ENCODE measurements at places on chromosomes 6 and 20. TPM values are rescaled to one million over a fixed set of nuclear protein-coding genes. Genes with fewer than 3 reads are reported as not detected.

The PNLDC1 gene
- not detected for total RNA-seq

The CRIP3 gene
- total RNA-seq: 5.6 TPM

- no peak overlapping the region for H3K4me3 ChIP-seq
- H3K4me1 ChIP-seq: peaks cover 26% of the 10 kb centered on the region
- H3K27me3 ChIP-seq: no peaks in the 10 kb centered on the region
Observed at GRCh38 chr6:3403238-3404173, 53.3 kb downstream of the SLC22A23 start.

DNA sequence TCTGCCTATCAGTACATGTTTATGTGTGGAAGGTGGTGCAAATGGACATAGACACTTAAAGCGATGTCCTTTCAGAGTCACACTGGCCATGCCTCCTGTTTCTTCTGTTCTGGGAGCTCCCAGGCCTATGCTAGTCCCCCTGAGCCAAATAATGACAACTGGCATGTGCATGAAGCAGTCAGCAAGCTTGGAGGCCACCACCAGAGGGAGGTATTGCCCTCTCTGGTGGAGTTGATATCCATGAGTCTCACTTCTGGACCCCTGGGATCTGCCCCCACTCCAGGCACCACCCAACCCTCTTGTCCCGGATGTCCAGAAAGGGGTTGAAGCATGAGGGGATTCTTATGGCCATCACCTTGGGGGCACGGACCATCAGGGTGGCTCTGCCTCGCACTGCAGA lies 172.2 kb downstream of the AIG1 start:
- no peak overlapping the region for H3K27ac ChIP-seq
- H3K4me3 ChIP-seq: no peak overlapping the region
- H3K27me3 ChIP-seq: no peaks in the 10 kb centered on the region
- no peaks in the 10 kb centered on the region for H3K4me1 ChIP-seq

- no peaks in the 10 kb centered on the region for H3K4me1 ChIP-seq
- H3K36me3 ChIP-seq: peaks cover 2% of the 10 kb centered on the region
- H3K4me3 ChIP-seq: no peak overlapping the region
- no peaks in the 10 kb centered on the region for H3K27me3 ChIP-seq
- no peak overlapping the region for H3K27ac ChIP-seq
Observed at GRCh38 chr6:88609983-88610382, 353.4 kb downstream of the RNGTT start.

- H3K27ac ChIP-seq: no peak overlapping the region
- no peak for DNase-seq
- no peaks in the 10 kb centered on the region for H3K4me1 ChIP-seq
- H3K4me3 ChIP-seq: no peak overlapping the region
- H3K27me3 ChIP-seq: no peaks in the 10 kb centered on the region
Observed at GRCh38 chr6:165059032-165059431, 250.4 kb downstream of the C6orf118 start.

DNA sequence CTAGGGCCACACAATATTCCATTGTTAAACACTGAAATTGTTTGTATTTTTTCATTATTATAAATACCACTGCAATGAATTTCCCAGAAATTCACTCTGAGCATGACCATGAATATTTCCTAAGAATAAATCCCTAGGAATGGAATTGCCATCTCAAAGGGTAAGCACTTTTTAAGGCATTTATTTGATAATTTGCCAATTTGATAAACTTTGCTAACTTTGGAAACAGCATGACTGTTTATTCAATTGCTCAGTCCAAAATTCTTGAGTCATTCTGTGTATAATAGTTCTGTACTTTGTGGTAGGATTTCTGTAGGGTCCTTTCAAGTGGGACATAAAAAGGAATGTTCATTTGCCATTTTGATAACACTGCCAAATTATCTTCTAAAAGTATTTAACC lies 44.2 kb upstream of the TOX2 start:
- no peak overlapping the region for H3K27ac ChIP-seq
- no peaks in the 10 kb centered on the region for H3K36me3 ChIP-seq
- H3K27me3 ChIP-seq: no peaks in the 10 kb centered on the region
- H3K4me3 ChIP-seq: no peak overlapping the region
- DNase-seq: no peak

DNA sequence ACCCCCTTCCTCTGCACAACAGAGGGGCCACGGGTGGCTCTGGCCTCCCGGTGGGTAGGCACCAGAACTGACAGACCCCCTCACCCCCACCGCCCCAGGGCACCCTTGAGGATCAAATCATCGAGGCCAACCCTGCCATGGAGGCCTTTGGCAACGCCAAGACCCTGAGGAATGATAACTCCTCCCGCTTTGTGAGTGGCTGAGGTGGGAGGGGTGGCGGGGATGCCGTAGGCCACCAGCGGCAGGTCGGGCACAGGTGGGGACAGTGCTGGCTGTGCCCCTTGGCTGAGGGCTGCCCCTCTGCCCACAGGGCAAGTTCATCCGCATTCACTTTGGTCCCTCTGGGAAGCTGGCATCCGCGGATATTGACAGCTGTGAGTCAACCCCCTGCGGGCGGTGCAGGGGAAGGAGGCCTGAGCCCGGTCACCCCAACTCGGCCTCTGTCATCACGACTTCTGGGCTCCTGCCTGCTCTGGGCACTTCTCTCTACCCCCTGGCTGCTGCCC lies 29.1 kb downstream of the MYH7B start:
- H3K4me3 ChIP-seq: no peak overlapping the region
- H3K4me1 ChIP-seq: peaks cover 2% of the 10 kb centered on the region

GRCh38 chr20:56427797-56428196 lies 15.7 kb downstream of the CASS4 start:
- no peak for DNase-seq
- no peak overlapping the region for H3K4me3 ChIP-seq
- H3K27me3 ChIP-seq: no peaks in the 10 kb centered on the region

GRCh38 chr6:34130862-34131261 lies 15.0 kb downstream of the GRM4 start:
- DNase-seq: no peak
- H3K36me3 ChIP-seq: no peaks in the 10 kb centered on the region
- no peaks in the 10 kb centered on the region for H3K27me3 ChIP-seq
- H3K4me1 ChIP-seq: no peaks in the 10 kb centered on the region
- no peak overlapping the region for H3K4me3 ChIP-seq
